ENCODE measurements at places on chromosomes 2 and 18.

- DNase-seq = no peak
These were observed 675 bp upstream of the SPIRE1 start for GRCh38 chr18:12658426-12659138.

DNA sequence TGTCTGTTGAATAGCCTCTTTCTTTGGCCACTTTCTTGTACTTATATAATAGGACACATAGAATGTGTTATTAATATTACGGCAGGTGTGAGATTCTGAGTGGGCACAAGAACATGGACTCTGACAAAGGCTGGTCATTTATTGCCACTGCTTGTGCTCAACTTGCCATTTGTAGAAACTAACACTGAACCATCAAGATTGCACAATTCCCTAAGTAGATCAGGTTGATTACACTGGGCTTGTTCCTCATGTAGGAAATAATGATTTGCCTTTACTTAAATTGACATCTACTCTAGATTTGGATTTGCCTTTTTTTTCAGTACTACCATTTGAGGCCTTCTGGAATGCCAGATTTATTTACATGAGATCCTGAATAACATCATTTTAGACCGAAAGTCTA lies 342.7 kb upstream of the CWC22 start:
- no peak for DNase-seq

DNA sequence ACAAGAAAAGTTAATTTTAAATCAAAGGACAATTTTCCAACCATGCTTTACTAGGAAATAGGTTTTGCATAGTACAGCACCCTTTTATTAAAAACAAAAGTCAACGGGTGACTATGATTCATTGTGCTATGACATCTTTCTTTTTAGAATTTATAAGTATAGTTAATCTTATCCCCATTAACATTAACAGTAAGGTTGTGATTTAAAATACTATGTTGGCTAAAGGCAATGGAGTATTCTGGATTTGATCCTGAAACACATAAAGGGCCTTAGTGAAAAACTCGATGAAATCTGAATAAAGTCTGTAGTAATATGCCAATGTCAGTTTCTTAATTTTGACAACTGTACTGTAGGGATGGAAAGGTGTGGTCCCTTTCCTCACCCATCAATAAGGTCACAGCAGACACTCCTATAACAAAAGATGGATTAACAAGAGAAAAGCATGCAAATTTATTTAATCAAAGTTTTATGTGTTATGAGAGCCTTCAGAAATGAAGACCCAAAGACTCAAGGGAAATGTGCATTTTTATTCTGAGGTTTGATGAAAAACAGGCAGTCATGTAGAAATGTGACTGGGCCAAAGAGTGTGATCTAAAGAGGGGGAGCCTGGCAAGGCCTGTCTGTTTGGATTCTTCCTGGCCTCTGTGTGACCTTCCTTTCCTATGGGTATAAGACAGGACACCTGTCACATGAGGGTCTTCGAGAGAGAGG lies 731.4 kb downstream of the TSN start:
- no peak for DNase-seq

- DNase-seq = no peak
These were observed 33.3 kb downstream of the DSEL start for GRCh38 chr18:67483237-67483636.

DNA sequence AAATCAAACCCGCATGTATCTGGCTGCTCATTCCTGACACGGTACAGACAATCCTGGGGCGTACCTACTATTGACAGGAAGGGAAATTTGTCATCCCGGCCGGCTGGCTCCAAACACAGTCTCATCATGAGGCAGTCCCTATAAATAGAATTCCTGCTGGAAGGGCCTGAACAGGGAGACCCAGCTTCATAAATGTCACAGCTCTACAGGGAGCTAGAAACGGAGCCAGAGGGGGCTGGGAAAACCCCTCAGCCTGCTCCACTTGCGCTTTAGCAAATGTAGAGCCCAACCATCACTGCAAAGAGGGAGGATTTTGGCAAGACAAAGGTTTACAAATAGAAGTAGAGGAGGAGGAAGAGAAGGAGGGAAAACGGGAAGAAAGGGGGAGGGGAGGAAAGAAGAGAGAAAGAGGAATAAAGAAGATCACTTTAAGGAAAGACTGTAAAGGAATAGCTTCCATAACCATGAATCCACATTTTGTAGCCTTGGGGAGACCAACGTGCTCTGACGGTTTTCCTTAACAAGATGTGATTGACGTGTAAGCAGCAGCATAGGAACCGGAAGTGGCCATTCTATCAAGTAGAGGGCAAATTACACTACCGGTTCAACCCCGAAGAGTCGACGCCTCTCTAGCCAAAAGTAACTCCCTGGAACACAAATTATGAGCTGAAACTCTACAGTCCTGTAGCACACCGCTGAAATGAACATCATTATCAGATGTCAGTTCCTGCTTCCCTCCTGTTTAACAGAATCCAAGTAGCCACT lies 56.8 kb upstream of the TTN start:
- no peak for DNase-seq
